ENCODE measurements at places on chromosomes 11 and 22.

DNA sequence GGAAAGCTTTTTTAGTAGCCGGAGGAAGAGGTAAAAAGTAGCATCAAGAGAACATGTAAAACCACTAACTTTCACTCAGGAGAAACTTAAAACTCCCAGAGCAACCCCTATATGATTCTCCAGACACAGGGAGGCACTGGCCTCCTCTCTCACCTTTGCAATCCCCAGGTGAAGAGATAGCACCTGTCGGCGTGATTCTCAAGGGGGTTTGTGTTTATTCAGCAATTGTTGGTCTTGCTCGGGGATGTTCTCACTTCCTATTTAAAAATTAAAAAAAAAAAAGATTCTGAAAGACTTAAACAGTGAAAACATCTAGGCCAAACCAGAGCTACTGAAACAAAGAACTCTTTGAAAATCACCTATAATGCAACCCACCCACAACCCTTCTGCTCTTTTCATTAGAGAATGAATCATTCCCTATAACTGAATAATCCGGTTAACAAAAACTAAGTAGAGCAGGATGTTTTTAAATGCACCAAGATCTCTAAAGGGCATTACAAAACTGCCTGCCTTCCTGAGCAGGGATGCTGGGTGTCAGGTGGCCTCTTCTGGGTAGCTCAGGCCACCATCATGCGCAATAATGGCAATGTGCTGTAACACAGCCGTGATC lies 24.9 kb downstream of the DHCR7 start:
- no peak for DNase-seq

- DNase-seq = no peak
Observed at GRCh38 chr11:36141196-36141953, 147.8 kb downstream of the COMMD9 start.

- no peak for DNase-seq
Observed at GRCh38 chr11:17725174-17725573, 5.8 kb downstream of the MYOD1 start.

DNA sequence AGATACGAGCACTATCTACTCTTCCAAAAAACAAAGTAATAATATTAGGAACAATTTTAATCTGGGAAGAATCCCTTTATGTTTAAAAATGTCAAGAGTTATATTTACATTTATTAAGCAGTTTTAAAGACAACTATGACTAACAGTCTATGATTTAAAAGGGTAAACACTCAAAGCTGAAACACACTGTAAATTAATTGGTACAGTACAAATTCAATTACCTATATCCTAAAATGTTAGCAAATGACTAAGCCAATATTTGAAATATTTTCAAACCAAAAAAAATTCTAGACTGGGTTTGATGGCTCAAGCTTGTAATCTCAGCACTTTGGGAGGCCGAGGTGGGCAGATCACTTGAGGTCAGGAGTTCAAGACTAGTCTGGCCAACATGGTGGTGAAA lies 36.0 kb upstream of the CHRNA10 start:
- DNase-seq = no peak

DNA sequence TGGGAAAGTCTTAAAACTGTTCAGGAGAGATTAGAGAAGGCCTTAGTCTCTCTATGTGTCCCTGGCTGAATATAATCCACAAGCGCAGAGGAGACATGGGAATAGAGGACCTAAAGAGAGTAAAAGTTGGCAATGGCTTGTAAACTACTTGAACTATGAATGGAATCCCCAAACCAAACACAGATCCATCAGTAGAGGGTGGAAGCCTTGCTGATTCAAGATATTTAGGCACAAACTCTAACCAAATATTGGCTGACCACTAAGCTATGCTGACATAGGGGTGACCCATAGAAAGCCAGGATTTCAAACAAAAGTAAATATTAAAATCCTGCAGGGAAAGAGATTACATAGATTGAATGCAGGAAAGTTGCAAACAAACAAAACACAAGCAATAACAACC lies 439.2 kb downstream of the DLG2 start:
- DNase-seq = no peak

DNA sequence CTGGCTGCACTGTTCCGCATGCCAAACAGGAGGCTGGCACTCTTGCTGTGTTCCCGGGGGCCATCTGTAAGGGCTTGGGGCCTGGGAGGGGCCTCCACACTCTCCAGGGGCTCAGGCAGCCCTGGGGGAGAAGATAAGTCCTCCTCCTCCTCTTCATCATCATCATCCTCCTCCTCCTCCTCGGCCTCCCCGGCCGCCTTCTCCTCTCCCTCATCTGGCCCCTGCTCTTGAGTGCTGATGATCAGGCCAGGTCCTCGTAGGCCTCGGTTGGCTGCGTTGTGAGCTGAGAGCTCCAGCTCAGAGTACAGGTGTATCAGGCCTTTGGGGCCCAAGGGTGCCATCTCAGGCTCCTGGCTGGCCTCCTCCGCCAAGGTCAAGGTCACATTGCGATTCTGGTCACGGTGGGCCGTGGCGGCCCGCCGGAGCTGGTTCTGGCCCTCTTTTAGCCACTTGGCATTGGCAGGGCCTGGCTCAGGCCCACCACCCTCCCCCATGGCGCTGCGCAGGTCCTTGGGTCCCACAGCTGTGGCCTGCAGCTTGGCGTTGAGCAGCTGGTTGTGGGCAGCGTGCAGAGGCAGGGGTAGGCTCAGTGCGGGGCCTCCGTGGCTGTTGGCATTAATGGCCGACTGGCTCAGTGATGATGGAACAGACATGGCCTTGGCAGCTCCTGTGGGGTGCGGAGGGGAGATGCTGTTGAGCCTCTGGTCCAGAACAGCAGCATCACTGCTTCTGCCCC lies 8.0 kb downstream of the APBB1 start:
- no peak for DNase-seq

DNA sequence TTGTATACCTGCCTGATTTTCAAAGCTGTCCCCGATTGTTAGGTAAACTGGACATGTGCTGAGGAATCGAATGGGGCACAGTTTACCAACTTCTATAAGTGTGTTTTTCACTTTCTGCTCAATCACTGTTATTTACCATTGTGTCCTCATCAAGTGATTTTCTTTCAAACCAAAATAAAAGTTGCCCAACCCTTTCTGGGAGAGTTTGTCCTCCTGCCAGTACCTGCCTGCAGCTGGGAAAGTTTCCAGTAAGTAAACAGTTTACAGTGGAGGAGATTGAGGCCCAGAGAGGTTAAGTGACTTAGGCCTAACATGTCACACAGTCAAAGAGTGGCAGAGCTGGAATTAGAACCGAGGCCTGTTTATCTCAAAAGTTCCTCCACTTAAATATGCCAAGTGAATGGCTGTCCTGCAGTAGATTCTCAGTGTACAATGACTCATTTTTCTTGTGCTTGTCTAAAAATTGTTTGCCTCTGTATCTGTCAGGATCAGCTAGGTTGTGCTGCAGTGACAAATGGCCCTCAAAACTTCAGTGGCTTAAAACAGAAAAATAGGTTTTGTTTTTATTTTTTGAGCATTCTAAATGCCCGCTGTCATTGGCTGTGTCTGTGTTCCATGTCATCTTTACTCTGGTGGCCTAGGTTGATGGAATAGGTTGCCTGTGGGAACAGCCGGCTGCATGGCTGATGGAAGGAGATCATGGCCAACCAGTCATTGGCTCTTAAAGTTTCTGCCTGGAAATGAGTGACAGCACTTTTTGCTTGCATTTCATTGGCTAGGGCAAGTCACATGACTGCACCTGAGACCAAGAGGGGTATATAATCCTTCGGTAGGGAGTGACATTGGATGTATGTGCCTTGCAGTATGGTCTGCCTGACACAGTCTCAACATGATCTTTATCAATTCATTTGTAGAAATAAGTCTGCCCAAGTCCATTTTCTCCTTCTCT lies 61.8 kb upstream of the CRYBB3 start:
- DNase-seq = no peak

DNA sequence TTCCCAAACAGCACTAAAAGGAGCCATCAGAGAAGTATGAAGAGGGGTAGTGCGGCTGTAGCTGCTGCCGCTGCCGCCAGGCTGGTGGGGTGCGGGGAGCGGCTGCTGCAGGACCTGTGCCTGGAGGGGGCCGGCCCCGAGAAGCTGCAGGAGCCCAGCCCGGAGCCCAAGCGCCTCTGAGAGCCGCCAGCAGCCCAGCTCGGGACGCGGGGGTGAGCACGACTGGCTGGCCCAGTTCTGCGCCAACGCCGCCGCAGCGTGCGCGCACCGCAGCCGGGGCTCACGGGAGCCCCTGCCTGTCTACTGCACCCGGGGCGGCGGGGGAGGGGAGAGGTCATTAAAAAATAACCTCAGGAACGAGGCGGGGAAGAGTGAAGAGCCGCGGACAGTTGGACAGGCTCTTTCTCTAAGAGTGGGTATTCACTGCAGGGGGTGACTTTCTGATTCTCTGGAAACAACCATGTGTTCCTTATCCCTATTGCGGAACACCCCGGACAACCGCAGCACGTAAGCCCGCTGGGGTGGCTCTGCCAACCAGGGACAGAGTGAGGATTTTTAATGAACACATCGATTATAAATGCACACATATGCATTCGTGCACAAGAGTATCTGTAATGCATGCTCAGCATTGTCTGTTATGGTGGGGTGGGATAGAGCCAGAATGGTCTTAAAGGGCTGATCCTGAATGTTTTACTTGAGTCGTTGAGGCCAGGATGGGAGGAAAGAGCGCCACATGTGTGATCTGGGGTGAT lies 453 bp downstream of the GAS2 start:
- DNase-seq = no peak

DNA sequence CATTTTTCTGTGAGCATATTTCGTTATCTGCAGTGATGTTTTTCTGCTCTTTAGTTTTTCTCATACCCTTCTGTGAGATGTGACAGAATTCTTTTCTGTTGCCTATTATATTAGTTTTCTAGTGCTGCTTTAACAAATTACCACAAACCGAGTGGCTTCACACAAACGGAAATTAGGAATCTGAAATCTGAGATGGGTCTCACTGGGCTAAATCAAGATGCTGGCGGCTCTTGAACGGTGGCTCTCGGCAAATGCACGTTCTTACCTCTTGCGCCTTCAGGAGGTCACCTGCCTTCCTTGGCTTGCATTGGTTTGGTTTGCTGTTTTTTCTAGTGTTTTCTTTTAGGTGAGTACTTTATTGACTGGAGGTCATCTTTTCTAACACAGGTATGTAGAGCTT lies 13.0 kb downstream of the ZBED4 start:
- no peak for DNase-seq

DNA sequence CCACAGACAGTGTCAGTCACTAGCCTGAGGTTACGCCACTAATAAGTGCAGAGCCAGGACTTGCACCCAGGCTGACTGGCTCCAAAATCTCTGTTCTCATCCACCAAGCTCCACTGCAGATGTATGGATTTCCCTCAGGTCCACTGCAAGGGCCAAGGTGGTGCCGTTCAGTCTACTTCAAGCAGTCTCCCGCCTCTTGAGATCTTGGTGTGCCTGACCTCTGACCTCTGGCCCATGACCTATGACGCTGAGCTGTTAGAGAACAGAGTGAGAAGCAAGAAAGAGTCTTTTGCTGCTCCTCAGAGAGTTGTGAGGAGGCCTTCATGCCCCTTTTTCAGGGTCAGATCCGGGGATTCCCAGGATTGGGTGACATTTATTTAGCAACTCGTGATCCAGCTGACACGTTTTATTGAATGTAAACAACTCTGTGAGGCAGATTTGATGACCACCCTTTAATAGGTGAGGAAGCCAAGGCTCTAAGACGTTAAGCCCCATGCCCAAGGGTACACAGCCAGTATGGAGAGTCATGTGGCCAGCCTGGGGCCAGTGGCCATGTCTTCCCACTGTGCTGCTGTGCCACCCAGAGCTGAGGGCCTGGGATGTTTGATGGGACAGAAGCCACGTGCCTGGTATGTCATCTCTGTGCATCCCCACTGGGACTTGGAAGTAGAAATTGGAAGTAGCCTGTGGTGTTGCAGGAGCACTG lies 25.2 kb downstream of the DCPS start:
- no peak for DNase-seq

DNA sequence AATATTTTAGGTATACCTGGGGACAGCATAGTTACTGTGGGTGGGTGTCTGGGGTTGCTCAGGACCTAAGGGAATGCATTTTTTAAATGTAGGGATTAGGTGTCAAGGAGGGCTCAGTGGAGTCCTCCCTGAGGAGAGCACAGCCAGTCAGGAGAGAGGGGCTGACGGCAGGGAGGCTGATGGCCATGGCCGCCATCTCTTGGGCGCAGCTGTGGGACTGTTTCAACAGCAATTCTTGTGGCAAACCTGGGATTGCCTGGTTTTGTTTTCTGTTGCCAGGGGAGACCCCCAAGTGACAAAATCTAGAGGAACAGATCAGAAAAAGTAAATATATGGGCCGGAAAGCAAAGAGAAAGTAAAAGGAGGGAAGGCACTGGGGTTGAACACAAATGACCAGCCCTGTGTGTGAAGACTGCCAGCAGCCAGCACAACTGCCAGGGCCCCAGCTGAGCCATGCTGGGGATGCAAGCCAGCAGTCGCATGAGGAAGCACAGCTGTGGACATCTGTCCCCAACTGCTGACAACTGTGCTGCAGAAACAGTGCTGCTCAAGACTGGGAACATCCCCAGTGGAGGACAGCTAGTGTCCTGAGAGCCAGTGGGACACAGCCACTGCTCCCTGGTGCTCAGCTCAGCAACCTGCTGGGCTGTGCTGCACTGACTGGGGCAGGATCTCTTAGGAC lies 10.5 kb downstream of the MIF start:
- DNase-seq = no peak

- no peak for DNase-seq
Observed at GRCh38 chr11:12600829-12601228, 73.4 kb upstream of the TEAD1 start.

- DNase-seq = no peak
Observed at GRCh38 chr11:110308071-110308470, 11.7 kb upstream of the RDX start.

DNA sequence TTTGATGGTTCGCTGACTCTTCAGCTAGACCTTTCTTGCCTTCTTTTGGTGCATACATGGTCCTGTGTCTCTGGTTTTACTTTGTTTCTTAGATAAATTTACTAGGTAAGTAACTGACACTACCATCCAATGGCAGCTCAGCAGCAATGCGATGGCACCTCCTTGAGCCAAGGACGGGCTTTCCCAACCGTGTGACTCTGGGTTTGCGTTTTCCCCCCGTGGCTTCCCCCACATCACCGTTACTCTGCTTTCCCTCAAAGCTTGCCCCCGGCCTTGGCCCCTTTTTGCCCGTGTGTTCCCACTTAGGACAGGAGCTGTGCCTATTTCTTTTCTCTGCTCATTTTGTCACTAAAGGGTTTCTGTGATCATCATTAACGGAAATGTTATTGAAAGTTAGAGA lies 41.5 kb downstream of the TBC1D22A start:
- no peak for DNase-seq
